ENCODE measurements at places on chromosomes 1 and 21.

DNA sequence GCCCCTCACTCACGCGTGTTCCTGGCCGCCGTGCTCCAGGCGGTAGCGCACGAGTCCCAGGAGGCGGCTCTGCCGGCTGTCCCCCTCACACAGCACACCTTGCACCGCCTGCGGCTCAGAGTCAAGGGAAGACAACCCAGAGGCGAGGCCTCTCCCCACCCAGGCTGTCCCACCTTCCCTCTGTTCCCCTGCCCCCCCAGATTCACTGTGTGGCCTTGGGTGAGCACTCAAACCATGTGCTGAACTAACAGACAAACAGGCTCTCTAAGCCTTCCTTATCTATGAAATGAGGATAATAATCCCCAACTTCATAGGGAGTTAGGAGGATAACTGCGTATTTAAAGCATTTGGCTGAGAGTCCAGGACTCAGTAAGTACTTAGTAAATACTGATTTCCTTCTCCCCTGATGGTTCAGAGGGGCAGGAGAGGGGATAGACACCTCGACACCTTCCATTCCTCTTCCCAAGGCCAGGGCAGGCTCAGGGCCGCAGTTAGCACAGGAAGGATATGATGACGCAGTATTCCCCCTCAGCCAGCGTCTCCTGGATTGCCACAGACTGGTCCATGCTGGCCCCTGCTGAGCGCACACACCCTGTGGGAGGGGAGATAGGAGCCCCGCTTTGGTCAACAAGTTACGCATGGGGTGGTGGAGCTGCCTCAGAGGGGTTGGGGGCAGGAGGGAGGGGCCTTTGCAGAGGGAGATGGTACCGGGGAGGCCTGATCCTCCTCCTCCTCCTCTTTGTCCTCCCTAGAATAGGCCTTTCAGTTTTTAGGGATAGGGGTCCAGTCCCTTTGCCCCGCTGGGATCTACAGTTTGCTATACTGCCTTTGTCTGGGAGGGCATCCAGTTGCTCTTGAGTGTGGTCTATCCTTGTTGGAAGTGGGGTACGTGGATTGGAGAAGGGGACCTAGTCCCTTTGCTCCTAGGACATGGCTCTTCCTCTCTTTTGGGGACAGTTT is 830 bp downstream of the INPP5B start:
- peak; percentile 25 for DNase-seq

DNA sequence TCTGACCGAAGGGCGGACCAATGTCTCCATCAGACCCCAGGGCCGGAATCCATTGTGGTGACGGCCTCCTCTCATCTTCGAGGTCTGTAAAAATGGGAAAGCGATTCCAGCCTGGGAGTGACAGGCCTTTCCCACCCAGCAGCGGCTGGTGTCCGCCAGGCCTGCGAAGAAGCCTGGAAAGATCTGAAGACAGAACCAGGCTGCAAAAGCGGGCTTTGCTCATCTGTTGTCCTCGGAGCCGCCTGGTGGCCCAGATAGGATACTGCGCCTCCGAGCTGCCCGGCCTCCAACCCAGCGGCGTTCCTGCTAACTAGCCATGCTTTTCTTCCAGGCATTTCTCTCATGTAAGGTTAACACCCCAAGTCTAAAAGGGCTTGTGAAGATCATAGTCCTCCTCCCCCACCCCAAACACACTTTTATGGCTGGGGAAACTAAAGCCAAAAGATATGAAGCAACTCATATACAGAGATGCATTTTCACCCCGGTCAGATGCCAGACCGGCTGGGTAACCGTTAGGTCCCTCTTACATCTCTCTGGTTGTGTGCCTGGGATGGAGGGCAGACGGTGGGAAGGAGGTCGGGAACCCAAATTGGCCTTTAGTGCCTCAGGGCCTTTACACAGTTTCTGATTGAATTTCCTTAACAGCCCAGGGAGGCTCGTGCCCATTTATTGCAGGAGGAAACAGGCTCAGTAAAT is 1.9 kb upstream of the DHRS3 start:
- peak; percentile 40 for DNase-seq

GRCh38 chr1:53535846-53536245 is 76.6 kb downstream of the DMRTB1 start:
- DNase-seq, result no peak

DNA sequence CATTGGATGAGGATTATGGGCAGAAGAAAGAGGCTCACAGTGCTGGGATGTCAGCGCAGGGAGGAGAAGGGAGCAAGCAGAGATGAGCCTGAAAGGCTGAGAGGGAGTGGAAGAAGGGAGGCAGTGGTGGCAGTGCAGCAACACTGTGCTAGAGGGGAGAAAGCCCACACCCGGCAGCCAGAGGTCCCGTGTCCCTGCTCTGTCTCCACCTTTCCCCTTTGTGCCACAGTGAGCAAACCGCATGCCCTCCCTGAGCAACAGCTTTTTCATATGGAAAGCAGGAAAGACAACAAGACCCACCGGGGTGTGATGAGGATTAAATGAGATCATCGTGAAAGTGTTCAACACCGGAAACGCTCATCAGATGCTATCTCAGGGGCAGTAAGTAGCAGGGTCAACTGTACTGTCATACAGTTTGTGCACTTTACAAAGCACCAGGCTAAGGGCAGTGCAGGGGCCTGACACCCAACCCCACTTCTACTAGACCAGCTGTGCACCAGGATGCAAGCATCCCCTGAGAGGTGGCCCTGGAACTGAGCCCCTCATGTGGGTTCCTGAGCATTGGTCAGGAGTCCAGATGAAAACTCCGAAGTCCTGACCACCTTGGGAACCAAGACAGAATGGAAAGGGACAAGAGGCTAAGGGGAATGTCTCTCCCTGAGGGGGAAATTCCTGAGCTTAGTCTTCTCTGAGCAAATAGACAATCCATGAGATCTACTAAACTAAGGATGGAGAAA is 9.1 kb downstream of the NHLH1 start:
- no peak for DNase-seq

DNA sequence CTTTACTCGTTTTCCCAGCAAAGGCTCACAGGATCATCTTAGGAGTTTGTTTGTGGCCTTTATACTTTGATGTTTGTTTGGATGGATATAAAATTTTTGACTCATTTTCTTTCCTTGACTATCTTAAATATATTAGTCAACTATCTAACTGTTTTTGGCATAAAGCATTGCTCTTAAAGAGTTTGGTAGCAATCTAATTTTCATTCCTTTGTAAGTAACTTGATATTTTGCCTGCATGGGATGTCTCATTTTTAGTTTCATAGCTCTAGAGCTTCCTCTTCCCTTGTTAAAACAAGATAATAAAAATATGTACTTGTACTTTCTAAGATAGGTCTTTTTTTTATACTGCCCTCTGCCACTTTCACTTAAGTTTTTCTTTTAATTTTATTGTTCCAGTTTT is 161.9 kb downstream of the MAGI3 start:
- no peak for DNase-seq

DNA sequence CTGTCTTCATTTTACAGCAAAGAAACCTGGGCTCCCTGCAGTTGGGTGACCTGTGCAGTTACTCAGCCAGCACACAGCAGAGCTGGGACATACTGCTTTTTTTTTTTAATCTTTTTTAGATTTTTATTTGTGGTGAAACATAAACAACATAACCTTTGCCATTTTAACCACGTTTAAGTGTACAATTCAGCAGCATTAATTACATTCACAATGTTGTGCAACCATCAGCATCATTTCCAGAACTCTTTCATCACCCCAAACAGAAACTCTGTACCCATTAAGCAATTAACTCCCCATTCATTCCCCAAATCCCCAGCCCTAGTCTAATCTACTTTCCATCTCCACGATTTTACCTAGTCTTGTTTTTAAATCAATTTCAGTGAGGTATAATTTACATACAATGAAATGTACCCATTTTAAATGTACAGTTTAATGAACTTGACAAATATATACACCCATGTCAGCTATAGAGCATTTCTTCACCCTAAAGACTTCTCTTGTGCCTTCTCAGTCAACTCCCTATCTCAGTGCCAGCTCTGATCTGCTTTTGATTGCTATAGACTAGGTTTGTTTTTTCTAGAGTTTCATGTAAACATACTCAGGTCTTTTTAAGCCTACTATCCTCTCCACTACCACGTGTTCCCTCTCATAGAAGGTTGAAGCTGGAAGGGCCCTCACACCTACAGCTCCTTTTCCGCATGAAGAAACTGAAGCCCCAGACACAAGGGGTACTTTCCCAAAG is 37.8 kb upstream of the C8B start:
- no peak for DNase-seq

DNA sequence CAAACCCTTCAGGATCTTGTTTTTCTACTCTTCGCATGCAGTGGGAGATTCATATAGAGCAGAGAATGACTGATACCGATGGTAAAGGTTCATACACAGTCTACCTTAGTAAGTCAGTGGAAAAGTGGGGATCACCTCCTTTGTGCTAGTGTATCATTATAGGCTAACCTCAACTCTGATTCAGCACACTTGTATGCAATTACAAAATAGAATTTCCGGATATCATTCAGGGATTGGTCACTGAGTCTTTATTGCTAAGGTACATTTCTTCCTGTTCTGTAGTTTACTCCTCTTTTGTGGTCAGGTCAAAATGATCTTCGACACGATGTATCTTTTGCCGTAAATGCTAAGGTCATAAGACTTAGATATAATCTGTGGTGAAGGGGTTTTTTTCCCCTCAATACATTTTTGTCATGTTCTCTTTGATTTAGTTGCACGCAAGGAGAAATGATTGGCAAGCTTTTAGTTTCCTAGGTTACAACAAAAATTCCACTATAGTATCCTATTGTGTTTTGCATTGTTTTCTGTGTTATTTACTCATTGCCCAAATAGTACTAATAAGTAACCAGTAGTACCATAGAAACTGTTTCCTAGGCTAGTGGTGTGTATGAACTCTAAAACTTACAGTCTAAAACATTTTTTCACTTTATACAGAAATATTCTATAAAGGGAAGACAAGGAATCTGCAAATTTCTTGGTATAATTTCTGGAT is 35.7 kb upstream of the PLA2G4A start:
- no peak for DNase-seq

GRCh38 chr1:179952186-179952585 is 2.4 kb upstream of the CEP350 start:
- no peak for DNase-seq

GRCh38 chr1:241022366-241022765 is 334.6 kb downstream of the RGS7 start:
- DNase-seq, result no peak

GRCh38 chr1:157878059-157878458 is 36.5 kb upstream of the CD5L start:
- DNase-seq, result no peak

GRCh38 chr21:27700974-27701614 is 734.2 kb upstream of the ADAMTS5 start:
- DNase-seq, result peak; percentile 23

DNA sequence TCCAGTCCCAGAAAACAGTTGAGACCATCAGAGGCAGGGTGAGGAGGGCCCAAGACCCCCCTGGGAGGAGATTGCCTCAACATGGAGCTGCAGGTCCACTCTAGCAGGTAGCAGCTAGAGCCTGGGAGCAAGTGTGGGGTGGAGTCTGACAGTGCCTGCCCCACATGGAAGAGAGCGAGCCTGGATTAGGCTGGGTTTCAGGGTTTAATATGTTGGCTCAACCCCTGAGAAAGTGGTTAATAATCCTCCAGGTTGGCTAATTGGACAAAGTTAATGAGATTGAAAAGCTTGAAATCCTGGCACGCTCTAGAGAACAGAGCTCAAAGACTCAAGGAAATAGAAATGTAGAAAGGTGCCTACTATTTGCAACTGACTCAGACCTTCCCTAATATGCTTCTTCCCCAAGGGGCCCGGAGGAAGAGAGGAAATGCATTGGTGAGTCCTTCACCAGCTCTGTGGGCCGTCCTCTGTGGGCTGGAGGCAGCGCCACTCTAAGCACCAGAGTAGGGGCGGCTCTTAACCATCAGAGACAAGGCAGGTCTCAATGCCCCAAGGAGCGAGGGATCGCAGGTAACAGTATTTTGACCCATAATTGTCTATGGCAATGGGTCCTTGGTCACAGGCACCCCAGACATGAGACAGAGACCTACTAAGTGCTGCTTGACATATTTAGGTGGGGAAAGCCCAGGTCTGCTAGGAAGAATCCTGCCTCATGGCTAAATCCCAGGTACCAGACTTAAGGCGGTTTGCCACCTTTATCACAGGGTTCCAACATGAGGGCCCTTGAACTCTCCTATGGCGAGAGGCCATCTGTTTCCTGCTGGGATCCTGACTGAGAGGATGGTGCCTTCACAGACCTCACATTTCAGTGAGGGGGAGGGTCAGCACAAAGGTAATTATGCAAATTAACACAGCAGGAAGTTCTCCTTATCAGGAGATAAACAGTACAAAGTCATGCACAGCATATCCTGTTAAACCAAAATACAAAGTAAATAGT is 33.8 kb downstream of the RSPH1 start:
- no peak for DNase-seq

GRCh38 chr1:8421721-8422120 is 103.8 kb downstream of the SLC45A1 start:
- DNase-seq, result no peak

GRCh38 chr1:64403331-64403730 is 66.6 kb upstream of the CACHD1 start:
- DNase-seq, result no peak

- DNase-seq, result no peak
Measured at GRCh38 chr1:215865060-215865459, 298.0 kb downstream of the KCTD3 start.

- no peak for DNase-seq
Measured at GRCh38 chr1:204003536-204003935, 69.4 kb upstream of the SOX13 start.

DNA sequence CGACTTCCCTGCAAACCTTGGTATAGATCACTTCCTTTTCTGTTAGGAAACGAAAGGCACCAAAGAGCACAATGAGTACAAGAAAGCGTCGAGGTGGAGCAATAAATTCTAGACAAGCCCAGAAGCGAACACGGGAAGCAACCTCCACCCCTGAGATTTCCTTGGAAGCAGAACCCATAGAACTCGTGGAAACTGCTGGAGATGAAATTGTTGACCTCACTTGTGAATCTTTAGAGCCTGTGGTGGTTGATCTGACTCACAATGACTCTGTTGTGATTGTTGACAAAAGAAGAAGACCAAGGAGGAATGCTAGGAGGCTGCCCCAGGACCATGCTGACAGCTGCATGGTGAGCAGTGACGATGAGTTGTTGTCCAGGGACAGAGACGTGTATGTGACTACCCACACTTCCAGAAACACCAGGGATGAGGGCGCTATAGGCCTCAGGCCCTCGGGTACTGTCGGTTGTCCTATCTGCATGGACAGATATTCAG is 18.5 kb downstream of the FAM89A start:
- DNase-seq, result no peak

- DNase-seq, result no peak
Measured at GRCh38 chr1:202811296-202812175, 782 bp downstream of the PCAT6 start.

DNA sequence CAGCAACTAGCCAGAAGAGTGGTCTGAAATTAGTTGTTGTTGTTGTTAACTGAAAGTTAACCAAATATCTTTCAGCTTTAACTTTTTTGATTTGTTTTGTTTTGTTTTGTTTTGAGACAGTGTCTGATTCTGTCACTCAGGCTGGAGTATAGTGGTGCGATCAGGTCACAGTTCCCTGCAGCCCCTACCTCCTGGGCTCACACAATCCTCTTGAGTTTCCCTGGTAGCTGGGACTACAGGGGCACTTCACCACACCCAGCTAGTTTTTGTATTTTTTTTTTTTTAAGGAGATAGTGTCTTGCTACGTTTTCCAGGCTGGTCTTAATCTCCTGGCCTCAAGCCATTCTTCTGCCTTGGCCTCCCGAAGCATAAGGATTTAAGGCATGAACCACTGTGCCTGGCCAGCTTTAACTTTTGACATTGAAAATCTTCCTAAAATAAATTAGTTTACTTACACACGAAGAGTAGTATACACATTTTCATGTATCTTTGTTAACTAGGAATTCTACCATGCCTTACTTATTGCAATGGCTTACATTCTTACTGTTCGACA is 45.0 kb downstream of the GNG12 start:
- no peak for DNase-seq

GRCh38 chr1:234882898-234883297 is 245.7 kb downstream of the TOMM20 start:
- no peak for DNase-seq

All from KG1 (cell line).